Stimulated activated CD4-positive, alpha-beta T cell treated with anti-CD3 and anti-CD28 coated beads, Interleukin-2, amount 100 ng/mL, for 24 hours (primary cell): ENCODE measurements at places on chromosomes 3 and 15.

DNA sequence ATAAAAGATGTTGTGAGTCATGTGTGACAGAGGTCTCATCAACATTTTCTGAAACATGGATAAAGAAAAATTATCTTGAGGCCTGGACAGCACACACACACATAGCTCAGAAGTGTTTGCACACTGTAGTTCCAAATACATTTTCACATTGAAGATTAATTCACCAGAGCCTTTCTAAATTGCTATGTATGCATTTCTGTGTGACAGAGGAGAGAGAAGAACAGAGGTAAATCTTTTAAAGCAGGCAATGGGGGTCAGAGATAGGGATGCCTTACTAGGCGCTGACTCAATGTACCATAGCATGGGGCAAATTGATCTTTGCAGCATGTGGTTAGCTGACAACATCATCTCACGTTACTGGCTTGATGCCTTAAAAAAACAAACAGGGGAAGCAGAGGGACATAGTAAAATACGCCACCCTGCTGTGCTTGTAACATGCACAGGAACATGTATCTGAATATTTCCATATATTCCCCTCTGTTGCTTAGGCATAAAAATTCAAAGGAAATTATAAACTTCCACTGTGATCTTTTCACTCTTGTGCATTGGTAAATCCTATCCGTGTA lies 7.7 kb downstream of the POU1F1 start:
- DNase-seq: no peak

- no peak for DNase-seq
Observed at GRCh38 chr3:171825222-171825828, 15.0 kb upstream of the PLD1 start.

DNA sequence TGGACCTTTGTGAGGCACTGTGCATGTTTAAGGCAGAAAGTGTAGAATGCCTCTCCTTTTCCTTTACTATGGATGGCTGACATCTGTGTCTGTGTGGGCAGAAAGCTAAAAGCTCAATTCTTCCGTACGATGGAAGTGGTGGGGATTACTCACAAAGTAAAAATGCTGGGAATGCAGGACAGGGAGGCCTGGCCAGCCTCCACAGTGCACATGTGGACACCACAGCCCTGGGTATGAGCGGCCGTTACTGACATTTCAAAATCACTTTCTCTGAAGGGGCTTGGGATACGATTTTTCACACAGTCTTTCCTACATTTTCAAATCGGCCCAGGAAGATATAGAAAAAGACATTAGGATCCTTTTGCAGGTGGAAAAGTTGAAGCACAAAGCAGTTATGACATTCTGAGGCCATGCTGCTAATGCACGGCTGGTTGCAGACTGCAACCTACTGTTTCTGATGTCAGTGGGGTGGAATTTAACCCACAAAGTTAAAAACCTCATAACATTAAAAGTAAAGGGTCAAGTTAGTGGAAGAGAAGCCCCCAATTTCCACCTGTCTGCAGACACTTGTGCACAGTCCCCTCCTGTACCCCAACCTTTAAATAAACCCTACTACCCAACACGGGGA lies 27.9 kb downstream of the EHD4 start:
- DNase-seq: no peak

DNA sequence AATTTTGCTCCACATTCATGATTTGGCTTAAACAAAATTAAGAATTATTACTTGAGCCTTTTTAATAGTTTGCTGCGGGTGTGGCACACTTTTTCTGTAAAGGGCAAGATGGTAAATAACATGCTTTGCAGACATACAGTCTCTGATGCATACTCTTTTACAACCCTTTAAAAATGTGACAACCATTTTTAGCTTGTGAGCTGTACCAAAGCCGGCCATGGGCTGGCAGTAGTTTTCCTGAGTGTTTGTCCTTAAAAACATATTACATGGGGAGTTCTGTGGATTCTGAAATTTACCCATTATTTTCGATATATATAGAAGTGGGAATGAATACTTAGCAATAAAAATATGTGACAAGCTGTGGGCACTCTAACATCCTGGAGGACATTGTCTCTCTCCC lies 163.4 kb downstream of the FNDC3B start:
- no peak for DNase-seq

DNA sequence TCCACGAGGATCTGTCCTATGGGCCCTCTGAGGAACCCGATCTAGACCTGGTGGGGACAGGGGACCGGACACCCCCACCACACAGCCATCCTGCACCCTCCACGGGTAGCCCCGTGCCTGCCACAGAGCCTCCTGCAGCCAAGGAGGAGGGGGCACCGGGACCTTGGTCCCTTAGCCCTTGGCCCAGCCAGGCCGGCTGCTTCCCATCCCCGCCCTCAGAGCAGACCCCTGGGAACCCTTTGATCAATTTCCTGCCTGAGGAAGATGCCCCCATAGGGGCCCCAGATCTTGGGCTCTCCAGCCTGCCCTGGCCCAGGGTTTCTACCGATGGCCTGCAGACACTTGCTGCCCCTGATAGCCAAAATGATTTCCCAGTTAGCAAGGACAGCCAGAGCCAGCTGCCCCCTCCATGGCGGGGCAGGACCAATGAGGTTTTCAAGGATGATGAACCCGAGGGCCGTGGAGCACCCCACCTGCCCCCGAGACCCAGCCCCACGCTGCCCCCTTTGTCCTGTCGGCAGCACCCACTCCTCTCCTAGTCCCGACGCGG lies 91.5 kb downstream of the TBC1D2B start:
- DNase-seq: no peak

DNA sequence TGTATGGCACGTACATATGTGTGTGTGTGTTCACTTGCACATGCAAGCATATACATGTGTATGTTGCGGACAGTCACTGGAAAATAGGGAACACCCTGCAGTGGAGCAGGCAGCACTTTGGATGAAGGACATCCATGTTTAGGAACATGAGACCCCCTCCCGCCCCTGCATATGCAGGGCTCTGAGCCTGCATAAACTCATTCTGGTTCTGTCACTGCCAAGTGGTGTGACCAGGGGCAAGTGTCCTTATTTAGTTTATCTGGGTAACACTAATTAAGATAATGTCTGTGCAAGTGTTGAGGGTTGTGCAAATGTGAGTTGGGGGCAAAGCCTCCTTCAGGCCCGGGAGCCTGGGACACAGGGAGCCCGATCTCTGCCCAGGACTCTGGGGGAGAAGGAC lies 105.7 kb downstream of the CORO2B start:
- DNase-seq: no peak

GRCh38 chr3:11603628-11604027 lies 40.1 kb downstream of the VGLL4 start:
- DNase-seq: no peak

DNA sequence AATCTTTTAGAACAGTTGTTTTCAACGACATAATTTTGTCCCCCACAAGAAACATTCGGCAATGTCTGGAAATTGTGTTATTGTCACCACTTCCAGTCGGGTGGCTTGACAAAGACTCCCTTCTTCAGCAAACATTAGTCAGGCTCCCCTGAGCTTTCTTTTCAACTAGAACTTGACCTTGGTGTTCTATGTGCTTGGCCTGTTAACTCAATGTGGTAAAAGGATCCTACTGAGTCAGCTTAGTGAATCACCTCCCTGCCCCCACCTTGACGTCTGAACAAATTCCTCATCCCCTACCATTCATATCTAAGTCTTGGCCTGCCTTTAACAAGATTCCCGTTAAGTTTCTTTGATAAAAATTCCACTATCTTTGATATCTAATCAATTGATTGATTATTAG lies 465.0 kb upstream of the ROBO1 start:
- DNase-seq: no peak

DNA sequence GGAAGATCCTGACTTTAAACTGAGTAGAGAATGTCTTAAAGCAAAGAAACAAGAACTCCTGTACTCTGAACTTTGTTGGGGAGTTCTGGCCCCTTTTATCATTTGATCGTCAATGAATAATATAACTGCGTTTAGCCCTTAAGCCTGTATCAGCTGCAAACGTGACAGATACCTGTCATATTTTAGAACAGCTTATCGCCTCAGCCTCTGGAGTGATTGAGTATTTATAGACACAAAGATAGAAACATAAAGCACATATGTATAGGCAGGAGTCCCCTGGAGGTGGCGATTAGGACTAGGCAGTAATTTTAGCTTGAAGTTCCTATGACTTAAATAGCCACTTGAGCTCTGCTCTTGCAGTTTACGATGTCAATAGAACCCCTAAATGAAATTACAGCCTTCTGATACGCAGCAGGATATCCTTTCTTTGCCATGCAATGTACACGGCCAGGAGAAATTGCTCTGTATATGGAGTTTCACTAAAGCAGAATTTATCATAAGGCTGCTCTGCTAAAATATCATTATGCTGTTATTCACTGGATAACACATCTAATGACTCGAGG lies 321.8 kb downstream of the TIGIT start:
- DNase-seq: no peak

DNA sequence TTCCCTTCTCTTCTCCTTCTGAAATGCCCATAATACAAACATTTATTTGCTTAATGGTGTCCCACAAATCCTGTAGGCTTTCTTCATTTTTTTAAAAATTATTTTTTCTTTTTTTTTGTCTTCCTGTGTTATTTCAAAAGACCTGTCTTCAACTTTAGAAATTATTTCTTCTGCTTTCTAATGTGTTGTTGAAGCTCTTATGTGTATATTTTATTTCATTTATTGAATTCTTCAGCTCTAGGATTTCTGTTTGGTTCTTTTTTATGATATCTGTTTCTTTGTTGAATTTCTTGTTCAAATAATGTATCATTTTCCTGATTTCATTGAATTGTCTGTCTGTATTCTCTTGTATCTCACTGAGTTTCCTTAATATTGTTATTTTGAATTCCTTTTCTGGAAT lies 63.1 kb downstream of the AP4E1 start:
- no peak for DNase-seq

DNA sequence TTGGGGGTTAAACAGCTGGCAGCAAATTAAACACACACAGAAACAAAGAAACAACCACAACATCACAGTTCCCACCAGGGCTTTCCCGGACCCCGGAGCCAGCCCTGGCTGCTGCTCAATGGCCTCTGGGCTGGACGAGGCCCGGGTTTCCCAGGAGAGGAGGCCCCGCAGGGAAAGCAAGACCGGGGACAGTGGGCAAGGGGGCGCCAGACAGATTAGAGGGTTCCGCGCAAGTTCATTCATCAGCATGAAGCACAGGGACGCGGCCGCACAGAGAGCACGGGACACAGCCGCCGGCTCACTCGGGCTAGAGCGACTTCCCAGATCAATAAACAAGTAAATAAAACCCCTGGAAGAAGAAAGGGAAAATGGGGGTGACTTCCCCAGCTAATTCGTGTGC lies 66.4 kb upstream of the RPL32 start:
- no peak for DNase-seq

DNA sequence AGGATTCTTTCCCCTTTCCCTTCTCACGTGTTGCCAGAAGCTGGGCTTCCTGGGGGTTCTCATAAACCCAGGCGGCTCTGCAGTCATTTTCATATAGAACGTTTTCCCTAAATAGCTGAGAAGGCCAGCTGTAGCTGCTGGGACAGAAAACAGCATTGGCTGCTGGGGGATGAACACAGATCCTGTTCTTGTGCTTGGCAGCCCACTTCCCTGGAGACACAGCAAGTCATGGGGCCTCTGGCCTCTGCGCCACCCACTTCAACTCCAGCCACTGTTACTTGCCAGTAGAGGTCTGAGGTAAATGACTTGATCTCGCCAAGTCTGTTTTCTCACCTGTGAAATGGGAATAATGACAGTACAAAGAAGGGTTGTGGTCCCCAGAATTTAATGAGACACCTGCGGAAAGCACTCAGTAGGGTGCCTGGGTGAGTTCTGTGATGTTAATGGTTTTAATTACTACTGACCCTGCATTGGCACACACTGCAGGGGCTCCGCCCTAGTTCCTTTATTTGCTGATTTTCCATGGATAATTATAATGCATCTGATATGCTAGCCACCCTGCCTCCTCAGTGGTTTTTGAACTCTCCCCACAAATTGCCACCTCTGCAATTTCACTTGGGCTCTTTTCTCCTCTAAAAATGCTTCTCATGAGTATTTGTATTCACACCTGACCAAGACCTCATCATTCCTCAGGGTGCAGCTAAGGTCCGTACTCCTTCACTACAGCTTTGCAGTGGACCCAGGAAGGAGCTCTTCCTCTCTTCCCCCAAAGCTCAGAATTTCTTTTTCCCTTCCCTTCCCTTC lies 274.7 kb downstream of the RPLP1 start:
- DNase-seq: no peak
